B cell (primary cell): ENCODE measurements at places on chromosomes 2 and 18. TPM values are rescaled to one million over a fixed set of nuclear protein-coding genes. Genes with fewer than 3 reads are reported as not detected.

GRCh38 chr2:224022486-224022885 is 16.6 kb downstream of the SERPINE2 start:
- no peak for DNase-seq

DNA sequence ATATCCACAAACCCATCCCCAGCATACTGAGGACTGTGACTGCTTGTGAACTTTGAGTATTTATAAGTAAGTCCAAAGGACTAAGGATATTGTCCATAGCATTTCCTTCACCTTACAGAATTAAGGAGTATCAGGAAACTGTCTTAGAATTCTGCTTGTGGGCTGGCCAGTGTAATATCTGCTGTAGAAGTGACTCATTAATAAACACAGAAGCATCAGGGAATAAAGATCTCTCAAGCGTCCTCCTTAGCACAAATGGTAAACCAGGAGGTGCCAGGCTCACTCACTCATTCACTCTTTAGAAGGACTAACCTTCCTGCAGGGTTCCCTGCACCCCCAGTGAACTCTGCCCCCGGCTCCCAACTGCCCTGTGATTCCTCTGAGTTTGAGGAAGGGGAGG is 31.0 kb downstream of the CCDC68 start:
- DNase-seq: no peak

DNA sequence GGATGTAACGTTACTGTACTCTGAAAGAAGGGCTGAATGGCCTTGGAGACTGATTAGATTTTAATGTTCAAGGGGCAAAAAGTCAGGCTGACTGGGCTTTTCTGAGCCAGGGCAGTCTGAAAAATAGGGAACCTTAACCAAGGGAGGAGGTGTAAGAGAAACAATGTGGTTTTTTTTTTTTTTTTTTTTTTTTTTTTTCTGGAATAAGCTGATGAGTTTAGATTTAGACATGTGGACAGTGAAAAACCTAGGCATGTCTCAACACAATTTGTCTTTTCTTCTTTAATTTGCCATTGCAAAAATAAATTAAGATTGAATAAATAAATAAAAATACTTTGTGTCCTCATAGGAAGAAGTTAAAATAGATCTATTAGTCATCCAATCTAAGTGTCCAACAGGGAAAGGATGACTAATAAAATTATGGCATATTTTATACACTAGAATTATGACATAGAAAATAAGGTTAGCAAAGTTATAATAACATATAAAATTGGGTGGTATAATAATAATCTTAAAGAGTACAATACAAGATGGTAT is 237.6 kb upstream of the TRIB2 start:
- no peak for DNase-seq

GRCh38 chr2:86790676-86791572 is at the start of gene CD8A:
CD8A (minus strand) TSS chr2:86790913; CDS start chr2:86790825, 88 bp downstream.
- DNase-seq: peak; percentile 47

GRCh38 chr2:152588998-152589397 is 128.3 kb downstream of the PRPF40A start:
- peak; percentile 27 for DNase-seq

DNA sequence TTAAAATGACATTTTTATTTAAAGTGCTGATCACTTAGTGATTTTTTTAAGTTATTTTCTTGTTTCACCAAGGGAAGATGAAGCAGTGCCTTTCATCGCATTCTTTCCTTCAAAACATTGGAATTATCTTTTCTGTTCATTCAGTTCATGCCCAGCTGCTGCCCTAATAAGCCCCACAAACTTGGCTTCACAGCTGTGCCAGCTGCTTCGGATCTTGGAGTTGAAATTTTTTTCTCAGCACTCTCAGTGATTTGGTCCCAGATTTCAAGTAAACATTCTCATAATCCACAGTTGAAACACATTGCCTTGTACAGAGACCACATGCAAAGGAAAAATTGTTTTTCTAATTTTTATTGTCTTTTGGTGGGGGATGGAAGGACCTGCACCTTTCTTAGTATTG is 353.3 kb upstream of the LRP1B start:
- DNase-seq: no peak

GRCh38 chr2:241965931-241966412 is 96.4 kb downstream of the RTP5 start:
- peak; percentile 79 for DNase-seq

- no peak for DNase-seq
Observed at GRCh38 chr2:231464576-231465540, 574 bp upstream of the NCL start.

The TIGD1 gene
- total RNA-seq: 13.6 and 14.7 TPM in 2 replicates

The NUP35 gene
- total RNA-seq: 21.9 and 26.0 TPM in 2 replicates

The ALKAL2 gene
- total RNA-seq: 5.3 and 5.7 TPM in 2 replicates
